ENCODE measurements at places on chromosomes 2 and 18.

DNA sequence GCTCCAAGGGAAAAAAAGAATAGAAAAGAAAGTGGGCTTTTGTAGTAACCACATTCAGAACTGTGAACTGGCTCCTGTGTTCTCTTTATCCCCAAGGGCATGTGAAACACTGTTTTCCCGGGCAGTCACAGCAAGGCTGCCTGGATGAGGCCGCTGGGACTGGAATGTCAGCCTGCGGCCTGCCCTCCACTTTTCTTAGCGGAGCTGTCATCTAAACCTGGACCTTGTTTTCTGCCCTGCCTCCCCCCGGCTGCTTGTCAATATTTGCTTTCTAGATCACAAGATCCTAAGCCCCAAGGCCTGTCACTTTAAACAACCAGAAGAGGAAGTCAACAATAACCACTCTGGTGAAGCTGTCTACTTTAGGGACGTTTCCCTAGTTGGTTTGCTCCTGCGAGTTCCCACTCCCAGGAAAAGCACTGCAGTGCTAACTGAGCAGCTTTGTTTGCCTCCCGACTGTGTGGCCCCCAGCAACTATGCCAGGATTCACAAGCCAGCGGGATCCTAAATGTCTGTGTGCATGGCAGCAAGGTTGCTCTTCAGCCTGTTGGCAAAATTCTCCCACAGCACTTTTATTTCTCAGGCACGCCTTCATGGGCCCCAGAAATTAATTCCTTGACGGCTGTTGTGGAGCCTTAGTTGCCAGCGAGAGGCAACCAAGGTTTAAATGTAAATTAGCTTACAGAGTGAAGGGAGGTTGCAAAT, 30.6 kb downstream of the SOWAHC start:
- DNase-seq = peak; percentile 15

DNA sequence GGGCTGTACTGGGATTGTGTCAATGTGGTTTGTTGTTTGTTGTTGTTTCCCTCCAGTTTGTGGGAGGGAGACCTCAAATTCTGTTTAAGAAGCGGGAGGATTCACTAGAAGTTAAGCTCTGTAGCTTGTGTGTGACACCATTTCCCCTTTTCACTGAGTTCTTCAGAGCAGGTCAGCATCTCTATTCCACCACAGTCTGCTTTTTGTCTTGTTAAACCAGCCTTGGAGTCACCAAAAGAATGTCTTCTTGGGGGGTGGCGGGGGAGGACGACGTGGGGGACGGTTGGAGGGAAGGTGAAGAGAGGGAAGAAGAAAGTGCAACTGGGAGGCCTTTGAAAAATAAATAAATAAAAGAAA, 2.3 kb upstream of the BCL11A start:
- DNase-seq = no peak

GRCh38 chr2:48356701-48357325, 173.1 kb upstream of the STON1 start:
- DNase-seq = peak; percentile 88

GRCh38 chr2:189534854-189535832, 45.4 kb downstream of the SLC40A1 start:
- DNase-seq = peak; percentile 64

DNA sequence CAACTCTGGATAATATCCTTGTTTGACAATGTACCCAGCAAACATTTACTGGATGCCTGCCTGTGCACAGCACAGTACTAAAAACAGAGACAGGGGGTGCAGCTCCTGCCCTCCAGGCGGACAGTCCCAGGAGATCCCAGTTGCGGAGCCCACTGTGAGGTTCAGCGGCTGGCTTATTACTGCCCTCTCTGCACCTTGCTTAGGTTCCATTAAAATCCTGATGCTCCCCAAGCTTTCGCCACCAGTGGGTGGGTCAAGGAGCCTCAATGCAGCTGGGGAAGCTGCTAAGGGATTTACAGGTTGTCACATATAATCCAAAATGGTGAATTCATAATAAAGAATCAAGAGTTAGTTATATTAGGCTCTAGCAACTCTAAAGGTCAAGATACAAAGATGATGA, 38.3 kb downstream of the CRACDL start:
- DNase-seq = no peak

- no peak for DNase-seq
Observed at GRCh38 chr18:57435846-57436190, 644 bp downstream of the ONECUT2 start.

DNA sequence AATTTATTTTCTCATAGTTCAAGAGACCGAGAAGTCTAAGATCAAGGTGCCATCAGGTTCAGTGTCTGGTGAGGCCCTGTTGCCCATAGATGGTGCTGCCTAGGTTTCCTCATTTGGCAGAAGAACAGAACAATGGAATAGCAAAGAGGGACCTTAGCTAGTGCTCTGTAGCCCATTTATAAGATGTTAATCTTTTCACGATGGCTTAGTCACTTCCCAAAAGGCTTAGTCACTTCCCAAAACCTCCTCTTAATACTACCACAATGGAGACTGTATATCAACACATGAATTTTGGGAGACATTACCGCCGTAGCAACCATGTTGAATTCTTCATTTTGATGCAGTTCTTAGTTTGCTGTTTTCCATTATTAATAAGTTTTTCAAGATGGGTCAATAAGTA, 246.3 kb upstream of the NRP2 start:
- no peak for DNase-seq

DNA sequence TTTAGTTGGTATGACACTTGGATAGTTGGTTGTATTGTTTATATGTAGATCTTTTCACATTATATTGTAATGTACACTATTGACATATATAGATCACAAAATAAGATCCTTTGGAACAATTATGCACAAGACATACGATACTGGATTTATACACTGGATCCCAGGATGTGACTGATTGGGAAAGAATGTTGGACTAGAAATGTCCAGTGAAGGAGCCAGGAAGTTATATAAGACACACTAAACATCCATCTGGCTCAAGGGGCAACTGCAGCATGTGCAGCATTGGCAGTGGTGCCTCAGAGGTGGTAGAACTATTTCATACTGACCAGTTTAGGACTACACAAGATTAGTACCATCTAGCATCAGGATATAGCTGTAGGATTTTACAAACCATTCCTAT, 104.9 kb downstream of the TRABD2A start:
- DNase-seq = no peak

GRCh38 chr2:205033431-205033830, 488.2 kb downstream of the PARD3B start:
- DNase-seq = no peak
